NCI-H526 (cell line): ENCODE measurements at places on chromosomes 2 and 18.

GRCh38 chr2:27446057-27446456, 3.9 kb downstream of the KRTCAP3 start:
- no peak for DNase-seq

GRCh38 chr2:45912109-45912508, 260.6 kb downstream of the PRKCE start:
- no peak for DNase-seq

DNA sequence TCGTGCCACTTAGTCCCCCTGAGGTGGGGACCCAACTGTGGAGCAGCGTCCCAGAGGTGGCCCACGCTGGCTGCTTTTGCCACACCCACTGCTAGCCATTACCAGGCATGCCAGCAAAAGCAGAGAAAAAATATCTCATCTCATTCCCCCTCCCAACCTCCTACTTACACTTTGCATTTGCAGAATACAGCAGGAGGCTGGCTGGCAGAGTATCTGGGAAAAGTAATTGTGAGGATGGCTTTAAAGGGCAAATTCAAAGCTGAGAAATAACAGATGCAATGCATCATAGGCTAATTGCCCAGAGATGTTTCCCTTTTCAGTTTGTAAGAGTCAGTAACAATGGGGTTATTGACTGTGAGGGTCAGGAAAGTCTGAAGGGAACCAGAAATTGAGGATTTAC, 438.1 kb upstream of the DSEL start:
- DNase-seq, result no peak

DNA sequence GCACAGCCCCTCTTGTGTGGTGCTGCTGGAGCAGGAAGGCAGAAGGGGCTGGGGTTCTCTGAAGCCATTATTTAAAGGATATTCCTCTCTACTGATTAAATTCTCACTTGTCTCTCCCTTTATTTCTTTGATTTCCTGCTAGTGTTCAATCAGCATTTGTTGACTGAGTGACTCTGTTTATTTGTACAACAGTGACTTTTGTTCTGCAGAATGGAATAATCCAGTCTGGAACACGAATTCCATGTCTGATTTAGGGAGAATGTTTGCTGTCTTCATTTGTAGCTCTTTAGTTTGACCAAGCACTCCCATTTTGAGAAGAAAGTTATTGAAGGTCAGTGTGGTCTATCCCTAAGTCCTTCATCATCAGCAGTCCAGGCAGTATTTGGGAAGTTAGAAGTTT, 141.2 kb downstream of the SETBP1 start:
- no peak for DNase-seq

- no peak for DNase-seq
These were observed 237.9 kb downstream of the FHOD3 start for GRCh38 chr18:36535202-36535935.

- DNase-seq, result no peak
These were observed 25.3 kb upstream of the TACR1 start for GRCh38 chr2:75224636-75225094.

GRCh38 chr18:77054288-77054605, 78.3 kb downstream of the MBP start:
- no peak for DNase-seq

- no peak for DNase-seq
These were observed 230.2 kb upstream of the TNP1 start for GRCh38 chr2:217090024-217090473.

DNA sequence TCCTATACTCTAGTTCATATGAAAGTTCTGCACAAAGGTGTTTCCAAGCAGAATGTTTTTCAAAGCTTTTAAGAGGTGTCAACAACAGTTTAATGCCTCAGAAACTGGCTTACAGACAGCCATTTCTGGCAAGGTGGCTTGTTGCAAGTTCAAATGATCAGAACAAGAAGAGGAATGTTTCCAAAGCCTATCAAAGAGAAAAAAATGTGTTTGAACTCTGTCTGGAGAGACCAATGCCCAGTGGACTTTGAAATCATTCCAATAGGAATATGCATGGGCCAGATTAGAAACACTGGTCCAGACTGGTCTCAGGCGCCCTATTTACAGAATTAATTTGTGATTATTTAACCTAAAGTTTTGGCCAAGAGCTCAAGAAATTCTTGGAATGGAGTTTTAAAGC, 106.2 kb downstream of the CPS1 start:
- DNase-seq, result no peak

GRCh38 chr2:3442185-3442584, 62.7 kb downstream of the TRAPPC12 start:
- no peak for DNase-seq

DNA sequence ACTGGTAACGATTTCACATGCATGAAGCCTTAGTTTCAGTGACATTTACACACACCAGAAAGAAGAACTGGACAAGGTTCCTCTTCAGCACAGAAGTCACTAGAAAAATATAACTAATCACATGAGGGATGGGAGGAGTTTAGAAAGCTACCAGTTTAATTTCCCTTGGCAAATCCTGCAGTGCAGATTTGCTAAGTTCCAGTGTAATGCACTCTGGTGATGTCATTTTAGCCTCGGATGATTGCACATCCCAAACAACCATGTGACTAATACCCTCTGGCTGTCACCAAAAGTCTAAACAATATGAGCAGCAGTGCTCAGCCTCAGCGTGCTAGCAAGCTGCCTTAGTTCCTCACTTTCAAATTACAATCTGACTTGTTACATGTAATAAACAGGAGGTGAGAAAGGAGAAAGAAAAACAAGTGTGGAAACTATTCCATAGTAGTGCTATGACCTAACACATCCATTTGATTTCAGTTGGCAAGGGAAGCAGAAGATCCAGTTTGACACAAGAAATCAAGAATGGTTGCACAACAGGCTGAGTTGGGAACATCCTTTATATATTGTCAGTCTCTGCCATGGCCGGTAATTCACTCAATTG, 35.3 kb upstream of the PPP1CB start:
- peak; percentile 22 for DNase-seq

- no peak for DNase-seq
These were observed 61.1 kb upstream of the RAB12 start for GRCh38 chr18:8548186-8548585.

DNA sequence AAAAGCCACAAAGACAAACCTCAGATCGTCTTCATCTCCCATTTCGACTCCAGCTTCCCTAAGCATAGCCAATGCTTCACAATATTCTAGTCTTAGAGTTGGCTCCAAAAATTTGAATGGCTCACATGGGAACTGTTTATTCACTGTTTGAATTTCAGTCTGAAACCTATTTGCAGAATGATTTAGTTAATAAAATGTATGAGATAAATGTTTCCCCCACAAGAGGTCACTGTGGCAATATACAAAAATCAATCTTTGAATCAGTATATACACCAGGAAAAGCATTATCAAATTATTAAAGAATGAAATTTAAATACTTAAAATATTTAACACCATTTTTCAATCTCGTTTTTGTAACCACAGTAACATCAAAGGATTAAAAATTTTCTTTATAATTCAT, 40.0 kb upstream of the MCM6 start:
- peak; percentile 71 for DNase-seq

- DNase-seq, result peak; percentile 23
These were observed 37.6 kb downstream of the SLC14A1 start for GRCh38 chr18:45761512-45762114.

GRCh38 chr2:96308248-96308647, 2.9 kb upstream of the SNRNP200 start:
- DNase-seq, result no peak

- DNase-seq, result peak; percentile 82
These were observed at the start of gene EFHD1 for GRCh38 chr2:232633413-232634205. Gene EFHD1 (plus strand): TSS chr2:232633604. CDS start chr2:232633705, 101 bp downstream.

GRCh38 chr18:10230072-10230471, 224.4 kb upstream of the APCDD1 start:
- no peak for DNase-seq

GRCh38 chr2:227192491-227192890, 28.1 kb downstream of the COL4A3 start:
- no peak for DNase-seq

DNA sequence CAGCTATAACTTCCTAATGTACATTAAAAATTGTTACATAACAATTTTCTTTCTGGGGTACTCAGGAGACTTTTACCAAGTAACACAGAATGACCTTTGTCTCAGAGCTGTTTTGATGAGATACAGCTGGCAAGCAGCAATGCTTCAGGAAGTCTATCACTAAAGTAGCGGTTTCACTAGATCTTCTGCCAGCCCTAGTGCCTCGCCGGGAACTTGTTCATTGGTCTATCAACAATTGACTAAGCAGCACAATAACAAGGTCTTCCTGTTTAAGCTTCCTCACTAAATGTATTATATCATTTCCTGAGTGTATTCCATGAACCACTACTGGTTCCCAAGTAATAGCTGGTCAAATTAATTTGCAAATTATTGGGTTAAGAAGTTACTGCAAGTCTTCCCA, 69.2 kb downstream of the TRIP12 start:
- no peak for DNase-seq

GRCh38 chr18:11998193-11998592, 16.9 kb downstream of the IMPA2 start:
- DNase-seq, result no peak

DNA sequence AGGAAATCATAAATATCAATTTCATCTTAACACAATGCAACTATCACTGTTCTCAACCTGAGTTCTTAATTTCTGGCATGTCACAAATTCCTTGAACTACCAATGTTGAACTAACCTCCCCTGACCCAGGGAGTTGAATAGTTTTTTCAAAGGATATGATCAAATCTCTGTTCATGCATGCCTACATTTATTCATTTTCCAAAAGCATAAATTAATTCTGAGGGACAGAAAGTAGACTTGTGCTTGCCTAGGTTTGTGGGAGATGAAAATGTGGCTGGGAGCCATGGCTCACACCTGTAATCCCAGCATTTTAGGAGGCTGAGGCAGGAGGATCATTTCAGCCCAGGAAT, 175.7 kb downstream of the TGIF1 start:
- no peak for DNase-seq

GRCh38 chr2:214593727-214594126, 182.9 kb downstream of the VWC2L start:
- no peak for DNase-seq

DNA sequence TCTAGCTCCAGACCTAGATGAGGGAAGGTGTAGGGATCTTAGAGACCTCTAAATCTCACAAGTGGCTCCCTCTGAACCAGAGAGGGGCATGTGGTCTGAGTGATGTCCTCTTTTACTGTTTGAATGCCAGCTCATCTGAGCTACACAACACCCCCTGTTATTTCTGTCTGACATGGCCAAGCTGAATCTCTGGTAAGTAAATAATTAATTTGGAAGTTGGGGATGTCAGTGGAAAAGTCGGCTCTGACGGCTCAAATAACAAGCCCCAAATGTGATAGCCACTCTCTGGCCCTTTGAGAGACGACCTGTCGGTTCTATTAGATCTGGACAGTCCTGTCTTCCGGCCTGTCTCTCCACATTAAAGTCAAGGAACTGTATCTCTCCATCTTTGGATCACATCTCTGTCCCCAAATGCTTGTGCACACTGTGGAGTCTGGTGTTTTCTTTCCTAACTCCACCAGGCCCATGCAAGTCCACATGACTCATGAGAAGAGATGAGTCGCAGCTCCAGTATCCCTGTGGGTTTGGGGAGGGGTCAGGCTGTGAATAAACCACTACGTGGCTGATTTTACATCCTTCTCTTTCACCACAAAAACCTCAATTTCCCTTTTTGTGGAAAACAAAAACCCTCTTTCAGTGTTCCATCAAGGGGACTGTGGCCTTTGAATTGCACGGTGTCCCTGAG, 52.5 kb downstream of the SETBP1 start:
- peak; percentile 28 for DNase-seq

GRCh38 chr2:233480490-233481202, 85.9 kb downstream of the USP40 start:
- no peak for DNase-seq

GRCh38 chr2:239830121-239831000, 194.8 kb downstream of the NDUFA10 start:
- DNase-seq, result no peak

- DNase-seq, result no peak
These were observed 546.0 kb downstream of the ZNF804A start for GRCh38 chr2:185144159-185144919.

DNA sequence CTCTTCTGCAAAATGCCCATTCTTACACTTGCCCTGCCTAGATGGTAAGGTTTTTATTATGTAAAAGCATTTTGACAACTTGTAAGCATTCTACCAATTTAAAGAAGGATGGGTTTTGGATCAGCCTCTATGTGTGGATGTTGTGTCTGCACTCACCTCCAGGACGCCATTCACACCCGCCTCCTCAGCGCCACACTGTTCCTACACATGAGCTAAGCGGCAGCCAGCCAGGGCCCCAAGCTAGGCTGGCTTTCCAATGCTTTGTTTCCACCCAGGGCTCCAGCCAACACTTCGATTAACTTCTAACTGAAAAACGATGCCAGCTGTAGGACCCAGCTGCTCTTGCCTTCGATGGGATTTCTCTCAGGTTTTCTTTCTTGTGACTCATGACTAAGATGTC, 73.3 kb upstream of the FZD7 start:
- DNase-seq, result no peak

GRCh38 chr2:135573620-135574019, 42.3 kb downstream of the R3HDM1 start:
- no peak for DNase-seq

DNA sequence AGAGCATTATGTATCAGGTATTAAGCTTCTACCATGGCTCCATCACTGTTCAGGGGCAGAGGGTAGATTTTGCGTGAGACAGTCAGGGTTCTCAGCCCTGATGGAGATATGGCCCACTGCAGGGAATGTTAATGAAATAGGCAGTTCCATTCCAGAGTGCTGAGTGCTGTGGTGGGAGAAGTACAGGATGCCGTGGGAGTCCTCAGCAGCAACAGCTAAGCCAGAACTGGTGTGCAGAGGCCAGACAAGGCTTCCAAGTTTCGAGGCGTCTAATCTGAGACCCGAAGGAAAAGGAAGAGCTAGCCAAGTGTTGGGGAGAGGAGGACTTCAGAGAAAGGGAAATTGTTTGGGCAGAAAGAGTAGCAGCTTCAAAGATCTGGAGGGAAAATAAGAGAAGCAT, 30.2 kb upstream of the MAPRE2 start:
- DNase-seq, result no peak

DNA sequence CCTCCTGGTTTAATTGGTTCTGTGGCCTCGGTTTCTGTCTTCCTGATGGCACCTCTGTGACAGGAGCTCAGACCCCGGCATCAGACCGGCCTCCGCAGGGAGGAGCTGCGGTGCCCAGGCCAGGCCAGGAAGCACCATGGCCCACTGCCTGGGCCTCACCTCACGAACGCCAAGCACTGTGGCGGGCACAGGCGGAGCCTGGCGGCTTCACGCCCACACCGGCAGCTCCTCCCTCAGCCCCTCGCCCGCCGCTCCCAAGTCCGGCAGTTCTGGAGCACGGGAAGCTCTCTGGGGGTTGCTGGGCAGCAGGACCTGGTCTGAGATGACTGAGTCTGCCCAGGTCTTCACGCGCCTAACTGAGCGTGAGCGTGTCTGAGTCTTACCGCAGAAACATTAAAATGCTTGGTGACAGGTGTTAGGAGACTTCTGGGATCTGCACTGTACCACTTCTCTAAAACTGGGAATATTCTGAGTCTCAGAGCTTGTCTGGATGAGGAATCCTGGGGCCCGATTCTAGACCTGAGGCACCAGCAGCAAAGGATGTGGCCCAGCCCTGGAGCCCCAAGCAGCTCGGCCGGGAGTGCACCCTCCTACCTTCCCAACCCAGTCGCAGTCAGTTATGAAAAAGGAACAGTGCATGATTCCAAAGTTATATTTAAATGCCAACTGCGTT, 21.9 kb downstream of the RTP5 start:
- no peak for DNase-seq
